Fibroblast of skin of back (primary cell): ENCODE measurements at places on chromosomes 2 and 18.

GRCh38 chr18:58603375-58604067 is 25.4 kb downstream of the ALPK2 start:
- DNase-seq, result no peak

GRCh38 chr2:70659551-70659950 is 105.9 kb upstream of the TGFA start:
- no peak for DNase-seq

GRCh38 chr2:100670232-100670631 is 107.4 kb downstream of the PDCL3 start:
- no peak for DNase-seq

GRCh38 chr2:174554529-174555150 is 43.0 kb downstream of the WIPF1 start:
- no peak for DNase-seq

GRCh38 chr18:47381975-47382570 is 130.6 kb upstream of the SKOR2 start:
- DNase-seq, result no peak

DNA sequence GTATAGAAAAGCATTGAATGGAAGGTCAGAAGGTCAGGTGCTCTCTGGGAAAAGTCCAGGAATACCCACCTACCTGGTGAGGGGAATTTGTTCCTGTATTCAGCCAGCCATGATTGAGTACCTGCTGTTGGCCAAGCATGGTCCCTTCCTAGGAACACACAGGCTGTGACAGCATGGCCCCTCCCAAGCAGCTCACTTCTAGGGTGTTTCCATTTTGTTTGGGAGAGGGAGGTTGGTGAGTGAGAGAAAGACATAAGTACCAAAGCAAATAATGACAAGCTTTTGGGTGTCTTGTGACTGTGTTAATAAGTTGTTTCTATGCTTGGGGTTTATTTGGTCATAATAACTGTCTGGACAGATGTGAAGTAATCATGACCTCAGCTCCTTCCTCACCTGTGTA is 46.3 kb downstream of the CABLES1 start:
- no peak for DNase-seq

GRCh38 chr2:189829102-189829833 is 45.0 kb downstream of the PMS1 start:
- DNase-seq, result no peak

- peak; percentile 57 for DNase-seq
Measured at GRCh38 chr2:225017713-225018112, 24.6 kb downstream of the DOCK10 start.

- no peak for DNase-seq
Measured at GRCh38 chr2:217049956-217050355, 190.1 kb upstream of the TNP1 start.

DNA sequence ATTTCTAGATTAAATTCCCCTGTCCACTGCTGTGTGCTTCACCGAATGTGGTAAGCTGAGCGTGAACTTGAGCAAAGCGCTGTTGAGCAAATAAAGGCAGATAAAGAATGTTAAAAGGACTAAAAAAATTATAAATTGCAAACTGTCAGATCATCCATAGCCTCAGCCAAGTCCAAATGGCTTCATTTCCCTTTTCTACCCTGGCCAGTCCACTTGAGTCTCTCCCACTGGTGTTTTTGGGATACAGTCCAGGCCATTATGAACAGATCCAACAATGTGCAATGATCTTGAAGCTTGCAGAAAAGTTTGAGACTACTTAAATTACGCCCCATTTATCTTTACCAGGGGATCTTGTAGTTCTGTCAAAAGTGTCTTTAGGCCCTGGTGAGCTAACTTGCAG is 254.6 kb upstream of the PIK3C3 start:
- no peak for DNase-seq

DNA sequence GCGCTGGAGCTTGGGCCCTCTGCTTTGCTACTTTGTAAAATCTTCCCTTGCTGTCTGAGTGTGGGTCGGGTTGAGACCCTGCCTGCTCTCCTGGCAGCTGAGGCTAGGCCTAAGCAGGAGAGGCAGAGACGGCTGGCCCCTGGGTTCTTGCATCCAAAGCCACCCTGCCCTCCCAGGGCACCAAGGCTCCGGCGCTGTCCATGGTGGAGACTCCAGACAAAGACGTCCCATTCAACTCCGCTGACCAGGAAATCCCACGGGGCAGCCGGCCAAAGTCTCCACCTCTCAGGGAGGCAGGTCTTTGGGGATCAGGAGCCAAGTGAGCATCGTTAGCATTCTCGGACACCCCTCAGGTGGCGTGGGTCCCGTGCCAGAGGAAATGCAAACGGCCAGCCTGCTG is 2.6 kb upstream of the PRLH start:
- peak; percentile 45 for DNase-seq

GRCh38 chr2:192499476-192499875 is 304.7 kb upstream of the TMEFF2 start:
- DNase-seq, result no peak

GRCh38 chr2:207164006-207164831 is 1.5 kb downstream of the KLF7 start:
- peak; percentile 63 for DNase-seq

DNA sequence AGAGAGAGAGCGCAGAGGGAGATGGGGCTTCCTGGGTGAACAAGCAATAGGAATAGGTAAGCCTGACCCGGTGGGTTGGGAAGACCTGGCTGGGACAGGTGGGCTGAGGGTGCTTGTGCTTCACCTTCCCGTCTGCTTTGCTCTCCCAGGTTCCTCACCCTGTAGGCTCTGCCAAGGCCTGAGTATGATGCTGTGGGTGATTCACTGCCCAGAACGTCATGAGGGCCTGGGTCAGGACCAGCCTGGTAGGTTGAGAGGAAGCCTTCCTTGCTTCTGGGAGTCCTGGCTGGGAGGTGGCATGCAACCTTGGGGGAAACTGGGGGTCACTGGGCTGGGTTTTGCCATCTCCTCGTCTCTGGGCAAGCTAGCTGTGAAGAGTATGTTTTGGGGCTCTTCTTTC is 220.2 kb upstream of the APCDD1 start:
- DNase-seq, result no peak

- DNase-seq, result no peak
Measured at GRCh38 chr18:13376298-13376840, 157.8 kb downstream of the LDLRAD4 start.

- peak; percentile 22 for DNase-seq
Measured at GRCh38 chr2:195498176-195498575, 158.8 kb upstream of the SLC39A10 start.

GRCh38 chr2:239399921-239400595 is 762 bp downstream of the HDAC4 start:
- DNase-seq, result no peak

DNA sequence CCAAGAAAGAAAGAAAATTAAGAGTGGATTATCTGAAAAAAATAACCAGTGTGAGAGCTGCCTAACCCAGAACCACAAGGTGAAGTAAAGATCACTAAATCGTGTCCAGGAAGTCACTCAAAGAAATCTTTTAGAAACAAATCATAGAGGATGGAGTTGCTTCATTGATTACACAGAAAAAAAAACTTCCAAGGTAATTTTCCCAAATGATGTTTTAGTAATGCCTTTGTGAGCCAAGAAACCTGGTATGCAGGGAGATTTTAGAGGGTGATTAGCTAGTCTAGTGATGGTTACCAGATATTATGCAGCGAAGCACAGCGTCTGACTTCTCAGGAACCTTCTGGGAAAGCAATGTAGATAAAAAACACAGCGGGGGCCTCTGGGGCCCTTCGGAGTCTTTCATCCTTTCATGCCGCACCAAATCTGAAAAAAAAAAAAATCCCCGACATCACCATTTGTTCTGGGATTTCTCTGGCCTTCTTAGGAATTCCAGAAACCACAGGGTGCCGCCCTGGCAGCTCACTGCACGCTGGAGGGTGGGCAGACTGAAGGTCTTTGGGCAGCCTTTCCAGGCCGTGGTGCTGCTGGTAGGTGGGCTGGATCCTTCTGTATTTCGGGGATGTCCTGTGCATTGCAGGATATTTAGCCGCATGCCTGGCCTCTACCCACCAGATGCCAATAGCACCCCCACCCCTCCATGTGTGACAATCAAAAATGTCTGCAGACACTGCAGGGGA is 17.3 kb downstream of the ALPK2 start:
- DNase-seq, result peak; percentile 66

DNA sequence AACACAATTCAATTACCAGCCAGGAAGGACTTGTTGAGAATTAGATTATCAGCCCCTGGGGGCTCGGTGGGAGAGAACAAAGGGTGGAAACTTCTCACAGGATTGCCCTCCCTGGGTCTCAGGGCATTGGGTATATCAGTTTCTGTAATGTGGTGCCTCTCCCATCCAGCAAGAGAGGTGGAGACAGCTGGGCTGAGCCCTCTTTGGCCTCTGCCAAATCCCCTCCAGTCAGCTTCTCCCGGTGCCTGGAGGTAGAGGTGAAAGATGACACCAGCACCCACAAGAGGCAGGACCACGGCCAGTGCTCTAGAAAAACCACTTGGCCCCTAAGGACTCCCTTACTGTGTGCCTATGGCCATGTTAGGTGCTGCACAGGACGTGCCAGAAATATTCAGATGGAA is 179.7 kb downstream of the HAUS1 start:
- no peak for DNase-seq

DNA sequence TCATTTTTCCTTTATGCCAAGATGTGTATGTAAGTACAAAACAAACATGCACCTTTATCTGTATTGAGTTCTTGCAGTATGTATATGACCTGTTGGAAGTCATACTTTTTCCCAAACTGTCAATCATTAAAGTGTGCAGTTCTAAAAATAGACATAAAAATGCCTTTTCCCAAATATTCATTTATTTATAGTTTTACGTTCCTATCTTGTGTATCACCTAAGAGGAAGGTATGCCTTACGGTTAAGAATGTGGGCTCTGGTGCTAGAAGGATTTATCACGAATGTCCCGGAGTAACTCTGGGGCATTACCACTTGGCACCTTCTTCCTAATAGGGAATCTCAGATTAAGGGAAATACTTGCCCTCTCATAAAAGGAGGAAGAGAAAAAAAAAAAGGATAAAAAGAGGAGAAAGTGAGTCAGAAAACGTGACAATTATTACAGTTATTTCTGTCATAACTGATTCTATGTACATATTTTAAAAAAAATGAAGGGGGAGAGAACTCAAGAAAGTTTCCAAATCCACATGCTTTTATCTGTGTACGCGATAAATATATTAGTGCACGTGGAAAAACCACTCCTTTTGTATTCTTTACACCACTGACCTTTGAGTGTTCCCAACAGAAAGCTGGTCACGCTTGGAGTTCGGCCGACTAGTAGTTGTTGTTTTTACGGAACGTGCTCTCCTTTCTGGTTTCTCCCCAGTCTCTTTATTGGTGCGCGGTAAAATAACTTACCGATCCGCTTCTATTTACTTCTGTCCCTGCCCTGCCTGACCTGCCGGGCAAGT is 721 bp downstream of the MCEE start:
- peak; percentile 20 for DNase-seq

DNA sequence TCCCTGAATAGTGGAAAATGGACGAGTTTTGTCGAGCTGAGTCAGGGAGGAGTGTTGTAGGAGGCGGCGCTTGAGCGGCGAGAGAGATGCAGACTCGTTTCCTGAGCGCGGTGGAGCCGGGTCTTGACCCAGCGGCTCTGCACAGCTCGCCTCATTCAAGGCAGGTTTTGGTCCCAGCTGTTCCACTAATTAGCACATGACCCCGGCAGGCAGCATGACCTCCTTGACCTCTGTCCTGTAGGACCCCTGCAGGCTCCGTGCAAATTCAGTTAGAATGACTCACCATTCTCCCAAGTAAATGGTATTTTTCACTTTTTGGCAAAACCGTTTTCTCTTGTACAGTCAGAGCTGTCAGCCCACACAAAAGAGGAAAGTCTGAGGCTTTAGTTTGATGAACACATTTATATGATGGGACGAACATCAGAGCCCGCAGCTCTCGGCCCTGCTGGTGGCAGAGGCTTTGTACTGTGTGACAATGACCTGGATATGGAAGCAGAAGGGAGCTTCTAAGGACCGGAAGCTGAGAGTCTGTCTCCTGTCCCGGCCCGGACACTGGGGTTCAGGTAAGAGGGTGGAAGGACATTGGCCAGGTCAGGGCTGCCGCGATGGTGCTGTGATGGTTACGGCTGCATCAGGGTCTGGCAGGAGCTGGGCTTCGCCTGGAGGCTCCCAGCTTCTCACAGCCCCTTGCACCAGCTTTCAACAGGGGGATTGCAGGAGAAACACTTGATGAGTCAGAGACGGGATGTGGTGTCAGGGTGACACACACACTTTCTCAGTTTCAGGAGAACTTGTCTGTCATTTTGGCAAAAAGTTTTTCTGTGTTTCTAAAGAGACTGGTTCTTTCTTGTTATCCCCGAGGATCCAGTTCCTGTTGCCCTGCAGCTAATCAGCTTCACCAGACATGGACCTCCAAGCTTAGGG is 29.9 kb upstream of the ALKAL2 start:
- peak; percentile 64 for DNase-seq

DNA sequence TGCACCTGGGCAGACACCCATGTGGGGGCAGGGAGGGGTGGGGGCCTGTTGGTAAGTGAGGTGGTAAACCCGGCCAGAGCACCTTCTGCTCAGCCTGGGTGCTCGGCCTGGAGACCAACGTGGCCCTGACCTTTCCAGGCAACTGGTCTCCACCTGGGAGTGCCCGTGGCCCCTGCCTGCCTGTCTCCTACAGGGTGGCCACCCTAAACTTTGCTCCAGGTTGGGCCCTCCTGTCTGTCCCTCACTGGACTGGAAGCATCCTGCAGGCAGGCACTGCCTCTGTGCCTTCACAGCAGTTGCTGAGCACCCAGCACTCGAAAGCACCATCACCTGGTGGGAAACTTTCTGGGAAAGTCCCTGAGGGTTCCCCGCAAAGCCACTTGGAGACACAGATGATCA is 171.3 kb downstream of the TWIST2 start:
- DNase-seq, result no peak

DNA sequence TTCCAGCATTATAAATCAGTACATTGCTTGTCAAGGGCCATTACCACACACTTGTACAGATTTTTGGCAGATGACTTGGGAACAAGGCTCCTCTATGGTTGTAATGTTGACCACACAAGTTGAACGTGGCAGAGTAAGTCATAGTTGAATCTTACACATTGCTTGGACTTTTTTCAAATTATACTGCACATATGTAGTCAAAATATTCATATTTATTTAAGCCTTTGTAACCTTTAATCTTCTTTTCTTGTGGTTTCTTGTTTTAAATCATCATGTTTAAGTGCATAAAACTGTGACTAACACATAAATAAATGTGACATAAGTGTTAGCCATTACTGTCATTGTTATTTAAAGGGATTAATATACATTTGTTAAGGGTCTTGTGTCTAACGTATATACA is 52.1 kb upstream of the EPB41L5 start:
- peak; percentile 63 for DNase-seq

GRCh38 chr2:165777522-165778186 is 16.4 kb downstream of the GALNT3 start:
- peak; percentile 17 for DNase-seq

DNA sequence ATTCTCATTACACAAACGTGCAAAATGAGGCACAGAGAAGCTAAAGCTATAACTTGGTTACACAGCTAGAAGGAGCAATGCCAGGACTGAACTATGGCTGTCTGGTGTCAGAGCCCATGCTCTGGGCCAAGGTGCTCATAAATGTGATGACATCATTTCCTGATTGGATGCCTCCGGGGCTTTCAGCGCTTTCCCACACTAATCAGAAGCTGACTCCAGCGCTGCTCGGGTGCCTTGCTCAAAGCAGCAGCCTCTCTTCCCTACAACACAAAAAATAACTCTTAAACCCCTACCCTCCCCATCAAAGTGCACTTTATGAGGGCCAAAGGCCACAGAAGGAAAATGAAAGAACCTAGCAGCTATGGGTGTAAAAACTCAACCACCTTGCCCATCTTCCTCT is 90.7 kb downstream of the STK39 start:
- peak; percentile 27 for DNase-seq
